ENCODE measurements at places on chromosomes 11 and 22.

- H3K4me1 ChIP-seq, result no peaks in the 10 kb centered on the region
- H3K4me3 ChIP-seq, result no peak overlapping the region
- peaks cover 7% of the 10 kb centered on the region for H3K27me3 ChIP-seq
- no peaks in the 10 kb centered on the region for H3K36me3 ChIP-seq
Measured at GRCh38 chr22:50173311-50173982, 2.9 kb downstream of the PANX2 start.

DNA sequence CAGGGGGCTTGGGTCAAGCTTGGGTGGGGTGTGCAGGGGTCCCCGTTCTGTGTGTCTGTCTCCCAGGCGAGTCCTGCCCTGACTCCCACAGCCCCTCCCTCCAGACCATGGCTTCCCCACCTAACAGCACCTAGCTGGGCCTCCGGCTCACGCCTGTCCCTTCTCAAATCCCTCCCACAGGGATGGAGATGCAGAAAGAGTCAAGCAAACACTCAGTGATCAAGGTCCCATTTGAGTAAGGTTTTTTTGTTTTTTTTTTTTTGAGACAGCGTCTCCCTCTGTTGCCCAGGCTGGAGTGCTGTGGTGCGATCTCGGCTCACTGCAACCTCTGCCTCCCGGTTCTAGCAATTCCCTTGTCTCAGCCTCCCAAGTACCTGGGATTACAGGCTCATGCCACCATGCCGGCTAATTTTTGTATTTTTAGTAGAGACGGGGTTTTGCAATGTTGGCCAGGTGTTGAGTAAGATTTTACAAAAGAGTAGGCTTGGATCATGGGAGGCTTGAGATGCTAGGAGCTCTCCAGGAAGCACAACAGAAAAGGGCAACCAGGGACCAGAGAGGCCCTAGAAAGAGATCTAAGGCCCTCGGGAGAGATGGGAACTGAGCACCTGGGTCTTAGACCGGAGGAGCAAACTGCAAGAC, 5.7 kb downstream of the APOBEC3D start:
- no peak overlapping the region for H3K4me3 ChIP-seq
- H3K36me3 ChIP-seq, result no peaks in the 10 kb centered on the region
- no peak overlapping the region for H3K27ac ChIP-seq
- H3K27me3 ChIP-seq, result no peaks in the 10 kb centered on the region
- H3K4me1 ChIP-seq, result no peaks in the 10 kb centered on the region

DNA sequence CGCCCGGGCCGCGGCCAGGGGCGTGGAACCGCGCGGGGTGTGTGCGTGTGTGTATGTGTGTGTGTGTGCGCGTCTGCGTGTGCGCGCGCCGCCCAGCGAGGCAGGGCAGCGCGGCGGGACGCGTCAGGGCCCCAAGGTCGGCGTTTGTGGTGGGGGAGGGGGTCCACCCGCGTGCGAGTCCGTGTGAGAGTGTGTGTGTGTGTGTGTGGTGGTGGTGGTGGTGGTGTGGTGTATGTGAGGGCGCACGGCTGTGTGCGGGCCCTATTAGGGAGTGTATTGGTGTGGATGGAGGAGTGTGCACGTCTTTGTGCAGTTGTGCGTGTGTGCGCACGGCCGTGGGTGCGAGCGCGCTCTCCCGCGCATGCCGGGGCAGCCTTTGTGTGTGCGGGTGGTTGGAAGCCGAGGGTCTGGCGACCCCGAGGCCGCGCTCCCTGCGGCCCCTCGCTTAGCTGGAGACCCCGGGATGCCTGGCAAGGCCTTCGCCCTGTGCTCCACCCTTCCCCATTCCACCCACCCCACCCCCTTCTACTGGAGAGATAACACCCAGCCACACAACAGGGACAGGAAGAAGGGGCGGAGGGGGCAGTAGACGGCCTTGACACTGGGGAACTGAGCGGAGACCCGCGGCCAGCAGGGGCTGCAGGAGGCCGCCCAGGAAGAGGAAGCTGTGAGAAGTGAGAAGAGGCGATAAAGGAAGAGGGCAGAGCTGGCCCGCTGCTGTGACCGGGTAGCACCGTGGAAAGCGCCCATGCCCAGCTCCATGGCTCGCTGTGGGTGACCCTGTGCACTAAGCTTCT, 528 bp upstream of the ARRB1 start:
- H3K36me3 ChIP-seq, result no peaks in the 10 kb centered on the region
- no peak for DNase-seq
- no peaks in the 10 kb centered on the region for H3K4me1 ChIP-seq

DNA sequence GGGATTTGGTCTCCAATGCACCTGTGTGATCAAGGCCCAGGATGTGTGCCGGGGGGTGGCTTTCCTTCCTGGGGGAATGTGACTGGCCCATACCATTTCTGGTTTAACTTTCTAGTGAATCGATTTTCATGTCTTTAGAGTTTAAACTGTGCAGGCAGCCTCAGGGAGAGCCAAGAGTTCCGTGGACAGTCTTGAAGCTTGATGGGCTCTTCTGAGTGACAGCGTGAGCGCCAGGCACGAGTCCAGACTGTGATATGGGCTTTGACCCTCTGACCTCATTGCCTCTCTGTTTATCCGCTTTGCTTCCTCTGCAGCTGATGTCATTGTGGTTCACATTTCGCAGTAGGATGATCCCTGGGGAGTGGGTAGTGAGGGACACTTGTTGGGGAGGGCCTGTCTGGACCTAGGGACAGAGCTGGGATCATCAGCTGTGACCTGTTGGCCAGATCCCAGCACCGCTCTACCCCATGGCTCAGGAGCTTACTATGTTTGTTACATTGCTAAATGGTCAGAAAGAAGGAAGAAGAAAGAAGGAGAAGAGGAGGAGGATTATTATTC, 80.6 kb upstream of the CLDN5 start:
- no peak overlapping the region for H3K4me3 ChIP-seq
- no peak overlapping the region for H3K27ac ChIP-seq
- no peak for DNase-seq
- H3K27me3 ChIP-seq, result no peaks in the 10 kb centered on the region
- no peaks in the 10 kb centered on the region for H3K36me3 ChIP-seq

- H3K36me3 ChIP-seq, result no peaks in the 10 kb centered on the region
- H3K27me3 ChIP-seq, result no peaks in the 10 kb centered on the region
- no peak overlapping the region for H3K27ac ChIP-seq
- H3K4me3 ChIP-seq, result no peak overlapping the region
- no peak for DNase-seq
- H3K4me1 ChIP-seq, result peaks cover 8% of the 10 kb centered on the region
Measured at GRCh38 chr22:30033901-30034300, 46.4 kb upstream of the HORMAD2 start.

DNA sequence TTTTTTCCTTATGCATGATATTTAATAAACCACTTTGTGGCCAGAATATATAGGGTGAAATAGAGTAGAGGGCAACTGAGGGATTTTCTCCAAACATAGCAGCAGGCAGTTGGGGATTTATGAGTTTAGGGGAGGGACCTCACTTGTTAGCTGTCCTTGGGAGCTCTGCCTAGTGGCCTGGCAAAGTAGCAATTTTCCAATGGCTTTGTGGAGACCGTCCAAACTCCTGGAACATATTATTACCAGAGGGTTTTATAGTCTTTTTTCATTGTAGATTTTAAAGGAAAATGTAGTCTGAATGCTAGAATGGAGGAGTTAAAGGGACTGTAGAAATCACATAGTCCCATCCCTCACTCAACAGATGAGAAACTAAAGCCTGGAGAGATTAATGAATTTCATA, 32.3 kb downstream of the AMOTL1 start:
- H3K4me3 ChIP-seq, result no peak overlapping the region
- H3K36me3 ChIP-seq, result peaks cover 98% of the 10 kb centered on the region
- peaks cover 15% of the 10 kb centered on the region for H3K4me1 ChIP-seq
- no peak overlapping the region for H3K27ac ChIP-seq
- DNase-seq, result no peak
- H3K27me3 ChIP-seq, result no peaks in the 10 kb centered on the region

DNA sequence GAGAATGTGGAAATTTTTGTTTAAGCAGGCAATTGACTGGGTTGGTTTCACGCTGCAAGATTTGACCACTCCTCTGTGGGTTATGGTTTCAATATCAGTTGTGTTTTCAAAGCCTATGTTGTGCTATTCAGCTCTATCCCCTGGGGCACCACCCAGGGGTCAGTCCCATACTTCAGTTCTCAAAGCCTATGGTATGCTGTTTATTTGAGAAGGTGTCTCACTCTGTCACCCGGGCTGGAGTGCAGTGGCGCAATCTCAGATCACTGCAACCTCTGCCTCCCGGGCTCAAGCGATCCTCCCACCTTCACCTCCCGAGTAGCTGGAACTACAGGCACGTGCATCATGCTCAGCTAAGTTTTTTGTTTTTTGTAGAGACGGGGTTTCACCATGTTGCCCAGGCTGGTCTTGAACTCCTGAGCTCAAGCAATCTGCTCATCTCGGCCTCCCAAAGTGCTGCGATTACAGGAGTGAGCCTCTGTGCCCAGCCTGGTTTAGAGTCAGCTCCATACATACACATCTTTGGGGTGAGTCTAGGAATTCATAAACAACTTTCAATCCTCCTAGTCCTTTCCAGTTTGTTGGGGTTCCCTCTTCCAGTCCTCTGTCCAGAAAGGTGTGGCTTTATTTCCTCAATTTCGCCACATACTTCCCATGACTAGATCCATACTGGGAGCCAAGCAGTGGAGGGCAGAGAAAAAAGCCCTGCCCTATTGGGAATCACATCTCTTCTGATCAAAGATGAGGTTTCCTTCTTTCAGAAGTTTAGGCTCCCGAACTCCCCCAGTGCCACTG, 35.0 kb upstream of the MAPK1 start:
- H3K36me3 ChIP-seq, result no peaks in the 10 kb centered on the region
- DNase-seq, result no peak
- H3K27me3 ChIP-seq, result no peaks in the 10 kb centered on the region
- H3K27ac ChIP-seq, result no peak overlapping the region

All from RWPE2 (cell line).